ENCODE measurements at places on chromosomes 7 and 10.

- DNase-seq: no peak
Observed at GRCh38 chr7:143811-144453, 48.4 kb upstream of the FAM20C start.

DNA sequence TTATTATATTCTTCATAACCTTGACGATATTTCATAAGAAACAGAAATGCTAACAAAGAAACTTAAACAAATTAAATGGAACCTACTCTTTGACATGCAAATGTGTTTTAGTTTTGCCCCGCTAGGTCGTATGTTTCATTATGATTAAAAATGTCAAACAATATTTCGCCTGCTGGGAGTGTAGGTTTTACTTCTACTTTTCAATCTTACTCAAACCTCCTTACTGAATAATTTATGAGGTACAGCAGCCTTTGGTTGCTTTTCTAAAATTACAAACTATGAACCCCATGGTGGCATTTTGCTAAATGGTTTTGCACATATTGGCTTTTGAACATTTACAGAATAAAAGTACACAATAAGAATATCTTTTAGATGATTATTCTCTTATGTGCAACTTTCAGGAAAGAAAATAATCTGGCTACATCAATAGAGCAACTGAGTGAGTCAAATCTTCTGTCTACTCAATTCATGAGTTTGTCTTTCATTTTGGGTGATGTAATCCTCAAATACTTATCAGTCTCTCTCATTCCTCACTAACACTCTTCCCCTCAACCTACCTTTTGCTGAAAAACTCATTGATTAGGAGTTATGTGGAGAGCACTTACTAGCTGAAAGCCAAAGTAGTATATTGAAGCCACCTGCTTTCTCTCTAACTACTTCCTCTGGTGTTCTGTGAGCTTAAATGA is 1226.4 kb downstream of the XPNPEP1 start:
- DNase-seq: no peak

GRCh38 chr10:86931872-86932271 is 25.5 kb downstream of the MMRN2 start:
- DNase-seq: no peak

DNA sequence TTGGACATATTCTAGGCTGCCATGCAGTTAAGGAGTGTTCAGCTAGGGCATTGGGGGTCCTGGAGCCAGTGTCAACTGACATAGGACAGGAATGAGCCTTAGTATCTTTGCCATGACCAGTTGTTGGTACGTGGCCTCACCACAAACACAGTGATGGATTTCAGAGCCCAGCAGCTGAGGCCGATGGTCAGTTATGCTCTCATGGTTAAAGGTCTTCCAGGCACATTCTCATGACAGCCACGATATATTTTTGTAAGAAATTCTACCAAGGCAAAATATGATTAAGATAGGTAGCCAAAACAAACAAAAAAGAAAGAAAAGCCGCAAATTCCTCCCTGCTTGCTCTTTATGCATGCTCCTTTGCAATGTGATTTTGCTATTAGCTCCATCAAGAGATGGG is 47.8 kb downstream of the CDHR3 start:
- DNase-seq: no peak

DNA sequence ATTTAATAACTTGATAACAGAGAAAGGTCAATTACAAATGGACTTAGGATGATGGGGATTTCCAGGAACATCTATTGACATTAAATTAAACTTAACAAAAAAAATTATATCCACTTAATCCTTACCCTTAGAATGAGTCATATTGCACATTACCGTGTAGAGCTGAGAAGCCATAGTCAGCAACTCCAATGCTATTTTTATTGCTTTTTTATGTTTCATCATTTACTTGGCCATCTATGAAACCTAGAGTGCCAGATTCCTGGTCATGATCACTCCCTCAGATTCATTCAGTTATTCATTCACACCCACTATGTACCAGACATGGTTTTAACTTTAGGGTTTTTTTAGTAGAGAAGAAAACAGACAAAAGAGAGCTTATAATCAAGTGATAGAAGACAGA is 1180.4 kb downstream of the CNTNAP2 start:
- no peak for DNase-seq

- no peak for DNase-seq
Observed at GRCh38 chr7:34184466-34184865, 279.1 kb downstream of the BMPER start.

- DNase-seq: no peak
Observed at GRCh38 chr10:101043363-101043707, 12.3 kb downstream of the SFXN3 start.

DNA sequence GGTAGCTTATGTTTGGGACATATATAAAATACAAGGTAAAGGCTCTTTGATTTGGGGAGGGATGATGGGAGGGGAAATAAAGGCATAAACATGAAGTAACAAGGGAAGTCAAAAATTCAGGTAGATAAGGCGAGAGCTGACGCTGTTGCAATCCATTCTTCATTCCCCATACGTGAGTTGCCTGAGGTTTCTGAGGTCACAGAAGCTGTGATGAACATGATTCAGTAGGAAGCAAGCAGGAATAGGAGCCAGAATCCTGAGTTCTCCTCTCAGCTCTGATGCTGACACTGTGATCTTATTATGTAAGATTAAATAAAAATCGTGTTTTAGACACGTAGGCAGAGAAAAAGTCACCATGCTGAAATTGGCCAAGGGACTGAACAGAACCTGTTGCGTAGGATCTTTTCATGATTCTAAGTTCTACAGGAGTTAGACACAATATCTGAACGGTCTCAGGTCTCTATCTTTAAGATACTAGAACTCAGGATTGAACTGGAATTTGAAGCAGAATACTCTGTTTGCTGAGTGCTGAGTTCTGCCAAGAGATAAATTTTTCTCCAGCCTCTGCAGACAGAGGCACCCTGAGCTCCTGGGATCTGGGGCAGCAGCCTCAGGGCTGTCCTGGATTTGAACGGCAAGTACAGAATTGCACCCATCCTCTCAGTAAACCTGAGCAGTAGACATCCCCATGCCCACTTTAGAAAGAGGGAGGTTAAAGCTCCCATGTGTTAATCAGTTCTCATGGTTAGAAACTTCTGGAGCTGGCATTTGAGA is 21.0 kb downstream of the KLF6 start:
- DNase-seq: no peak

GRCh38 chr10:125113691-125114371 is 46.5 kb downstream of the CTBP2 start:
- no peak for DNase-seq

GRCh38 chr10:69332278-69333010 is 54.1 kb downstream of the HK1 start:
- no peak for DNase-seq

DNA sequence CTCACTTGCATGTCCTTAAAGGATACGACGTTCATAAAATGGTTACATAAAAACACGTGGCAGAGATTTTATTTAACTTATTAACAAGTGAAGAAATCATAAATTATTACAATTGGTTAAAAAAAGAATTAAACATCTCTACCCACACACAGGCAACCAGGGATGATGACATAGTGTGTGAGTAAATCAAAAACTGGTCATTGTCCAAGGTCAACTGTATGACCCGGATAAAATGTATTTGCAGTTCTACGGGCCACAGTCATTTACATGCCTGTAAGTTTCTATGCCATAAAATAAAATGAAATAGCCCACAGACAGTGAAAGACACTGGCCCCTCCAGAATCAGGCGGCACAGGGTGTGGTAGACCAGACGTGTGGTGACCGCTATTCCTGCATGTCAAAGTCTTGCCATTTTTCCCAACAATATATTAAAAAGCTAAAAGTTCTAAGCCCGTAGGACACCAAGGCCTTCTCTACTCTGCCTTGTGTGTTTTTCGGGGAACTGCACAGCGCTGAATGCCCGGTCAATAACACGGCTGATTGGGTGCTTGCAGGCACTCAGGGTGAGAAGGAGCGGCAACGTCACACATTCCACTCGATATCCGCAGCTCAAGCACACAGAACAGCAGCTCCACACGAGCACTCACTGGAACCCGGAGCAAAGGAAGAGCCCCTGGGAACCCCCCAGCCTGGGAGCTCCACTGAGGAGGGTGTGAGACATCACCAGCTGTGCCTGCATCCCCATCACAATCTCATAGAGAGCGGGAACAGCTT is 143.3 kb upstream of the PPP2R2D start:
- no peak for DNase-seq

DNA sequence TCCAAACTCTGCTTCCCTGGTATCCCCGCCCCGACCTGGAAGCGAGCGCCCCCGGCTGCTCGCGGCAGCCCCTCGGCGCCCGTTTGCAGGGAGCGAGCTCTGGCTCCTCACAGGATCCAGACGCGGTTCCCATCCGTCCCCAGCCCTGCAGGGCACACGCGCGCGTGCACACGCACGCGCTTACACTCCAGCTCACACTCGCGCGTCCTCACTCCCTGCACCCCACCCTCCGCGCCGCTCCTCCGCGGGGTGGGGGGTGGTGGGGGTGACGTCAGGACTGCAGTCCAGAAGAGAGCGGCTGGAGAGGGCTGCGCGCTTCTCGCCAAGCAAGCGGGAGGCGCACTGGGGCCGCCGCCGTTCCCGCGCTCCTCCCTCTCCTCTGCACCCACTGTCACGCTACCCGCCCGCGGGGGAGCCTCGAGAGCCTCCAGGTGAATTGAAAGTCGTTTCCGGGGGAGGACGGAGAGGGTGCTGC is 255.6 kb downstream of the OTUD1 start:
- DNase-seq: peak; percentile 74

DNA sequence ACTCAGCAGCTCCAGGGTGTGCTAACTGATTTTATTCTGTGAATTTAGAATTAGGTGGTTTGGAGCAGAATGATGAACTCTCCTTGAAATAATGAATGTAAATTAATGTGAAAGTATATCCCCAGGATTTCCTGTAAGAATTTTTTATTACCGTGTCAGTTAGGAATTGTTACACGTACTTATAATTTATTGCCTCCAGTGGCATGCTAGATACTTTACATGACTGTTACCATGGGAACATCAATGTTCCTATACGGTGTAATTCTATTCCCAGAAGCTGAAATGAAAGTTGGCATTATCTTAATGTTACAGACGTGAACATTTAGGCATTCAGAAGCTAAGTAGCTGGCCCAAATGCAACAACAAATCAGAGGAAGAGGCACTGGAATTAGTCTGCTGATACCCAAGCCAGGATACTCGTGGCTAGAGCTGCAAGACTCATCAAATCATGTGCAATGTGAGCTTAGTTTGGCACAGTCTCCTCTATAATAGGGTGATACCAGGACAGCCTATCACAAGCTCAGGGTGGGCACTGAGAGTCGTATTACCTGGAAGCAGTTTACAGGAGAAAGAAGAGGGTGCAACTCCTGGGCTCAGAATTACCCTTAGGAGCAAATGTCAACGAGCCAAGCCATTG is 30.0 kb upstream of the PRKAR2B start:
- peak; percentile 63 for DNase-seq

- no peak for DNase-seq
Observed at GRCh38 chr7:20411372-20411771, 80.7 kb downstream of the ITGB8 start.

- no peak for DNase-seq
Observed at GRCh38 chr10:30870896-30871295, 160.8 kb downstream of the ZNF438 start.

GRCh38 chr10:78716043-78716660 is 352.6 kb upstream of the ZMIZ1 start:
- DNase-seq: no peak

DNA sequence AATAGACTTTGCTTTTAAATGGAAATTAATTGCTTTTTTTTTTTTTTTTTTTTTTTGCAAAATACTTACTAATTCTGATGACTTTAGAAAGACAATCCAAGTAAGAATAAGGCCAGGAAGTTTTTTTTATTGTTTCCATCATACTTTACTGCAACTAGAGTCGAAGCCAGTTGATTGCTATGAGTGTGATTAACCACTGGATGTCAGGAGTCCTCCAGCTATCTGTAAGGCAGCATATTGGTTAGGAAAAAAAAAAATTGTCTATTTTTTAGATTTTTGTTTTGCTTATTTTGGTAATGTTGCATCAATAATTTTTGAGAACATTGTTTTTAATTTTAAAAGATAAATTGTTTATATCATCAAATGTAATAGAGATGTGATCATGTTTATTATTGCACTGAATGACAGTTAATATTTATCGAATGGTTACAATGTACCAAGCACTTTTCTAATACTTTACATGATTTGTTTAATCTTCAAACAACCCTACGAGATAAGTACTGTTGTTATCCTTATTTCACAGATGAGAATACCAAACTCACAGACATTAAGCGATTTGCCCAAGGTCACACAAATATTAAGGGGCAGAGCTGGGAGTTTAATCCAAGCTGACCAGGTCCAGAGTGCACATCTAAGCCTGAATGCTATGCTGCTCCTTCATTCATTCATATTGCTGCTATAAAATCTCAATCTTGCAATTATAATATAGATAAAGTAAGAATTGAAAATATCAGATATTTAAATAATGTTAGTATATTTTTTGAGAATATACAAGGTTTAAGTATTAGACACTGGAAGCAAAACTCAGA is 19.9 kb upstream of the LMOD2 start:
- peak; percentile 56 for DNase-seq

DNA sequence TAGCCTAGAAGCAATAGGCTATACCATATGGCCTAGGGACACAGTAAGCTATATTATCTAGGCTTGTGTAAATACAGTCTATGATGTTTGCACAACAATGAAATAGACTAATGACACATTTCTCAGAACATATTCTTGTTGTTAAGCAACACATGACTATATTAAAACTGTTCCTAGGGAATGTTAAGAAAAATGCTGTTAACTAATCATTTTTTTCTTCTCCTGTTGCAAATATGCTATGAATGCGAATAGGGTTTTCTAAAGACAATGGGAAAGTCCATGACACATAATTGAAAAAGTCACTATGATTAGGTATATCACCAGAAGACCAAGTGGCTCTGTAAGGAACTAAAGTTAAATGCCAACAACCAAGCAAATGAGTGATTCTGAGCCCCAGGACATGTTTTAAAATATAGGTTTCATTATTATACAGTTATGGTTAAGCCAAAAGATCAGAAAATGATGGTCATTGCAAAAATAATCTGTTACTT is 454.0 kb upstream of the SORCS1 start:
- DNase-seq: no peak

DNA sequence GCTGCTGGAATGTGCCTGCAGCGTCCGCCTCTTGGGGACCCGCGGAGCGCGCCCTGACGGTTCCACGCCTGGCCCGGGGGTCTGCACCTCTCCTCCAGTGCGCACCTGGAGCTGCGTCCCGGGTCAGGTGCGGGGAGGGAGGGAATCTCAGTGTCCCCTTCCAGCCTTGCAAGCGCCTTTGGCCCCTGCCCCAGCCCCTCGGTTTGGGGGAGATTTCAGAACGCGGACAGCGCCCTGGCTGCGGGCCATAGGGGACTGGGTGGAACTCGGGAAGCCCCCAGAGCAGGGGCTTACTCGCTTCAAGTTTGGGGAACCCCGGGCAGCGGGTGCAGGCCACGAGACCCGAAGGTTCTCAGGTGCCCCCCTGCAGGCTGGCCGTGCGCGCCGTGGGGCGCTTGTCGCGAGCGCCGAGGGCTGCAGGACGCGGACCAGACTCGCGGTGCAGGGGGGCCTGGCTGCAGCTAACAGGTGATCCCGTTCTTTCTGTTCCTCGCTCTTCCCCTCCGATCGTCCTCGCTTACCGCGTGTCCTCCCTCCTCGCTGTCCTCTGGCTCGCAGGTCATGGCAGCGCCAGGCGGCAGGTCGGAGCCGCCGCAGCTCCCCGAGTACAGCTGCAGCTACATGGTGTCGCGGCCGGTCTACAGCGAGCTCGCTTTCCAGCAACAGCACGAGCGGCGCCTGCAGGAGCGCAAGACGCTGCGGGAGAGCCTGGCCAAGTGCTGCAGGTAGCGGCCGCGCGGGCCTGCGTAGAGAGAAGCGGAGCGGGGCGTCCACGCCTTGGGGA is 645 bp downstream of the SLC26A4 start:
- DNase-seq: peak; percentile 76

GRCh38 chr7:116162992-116163391 is 47.3 kb upstream of the TES start:
- DNase-seq: peak; percentile 12

- peak; percentile 77 for DNase-seq
Observed at GRCh38 chr10:22453948-22454591, 108.8 kb downstream of the SPAG6 start.

Measured in brain (organoid and tissue), 16 donors.